DMS53 (cell line): ENCODE measurements at places on chromosomes 7 and 10.

DNA sequence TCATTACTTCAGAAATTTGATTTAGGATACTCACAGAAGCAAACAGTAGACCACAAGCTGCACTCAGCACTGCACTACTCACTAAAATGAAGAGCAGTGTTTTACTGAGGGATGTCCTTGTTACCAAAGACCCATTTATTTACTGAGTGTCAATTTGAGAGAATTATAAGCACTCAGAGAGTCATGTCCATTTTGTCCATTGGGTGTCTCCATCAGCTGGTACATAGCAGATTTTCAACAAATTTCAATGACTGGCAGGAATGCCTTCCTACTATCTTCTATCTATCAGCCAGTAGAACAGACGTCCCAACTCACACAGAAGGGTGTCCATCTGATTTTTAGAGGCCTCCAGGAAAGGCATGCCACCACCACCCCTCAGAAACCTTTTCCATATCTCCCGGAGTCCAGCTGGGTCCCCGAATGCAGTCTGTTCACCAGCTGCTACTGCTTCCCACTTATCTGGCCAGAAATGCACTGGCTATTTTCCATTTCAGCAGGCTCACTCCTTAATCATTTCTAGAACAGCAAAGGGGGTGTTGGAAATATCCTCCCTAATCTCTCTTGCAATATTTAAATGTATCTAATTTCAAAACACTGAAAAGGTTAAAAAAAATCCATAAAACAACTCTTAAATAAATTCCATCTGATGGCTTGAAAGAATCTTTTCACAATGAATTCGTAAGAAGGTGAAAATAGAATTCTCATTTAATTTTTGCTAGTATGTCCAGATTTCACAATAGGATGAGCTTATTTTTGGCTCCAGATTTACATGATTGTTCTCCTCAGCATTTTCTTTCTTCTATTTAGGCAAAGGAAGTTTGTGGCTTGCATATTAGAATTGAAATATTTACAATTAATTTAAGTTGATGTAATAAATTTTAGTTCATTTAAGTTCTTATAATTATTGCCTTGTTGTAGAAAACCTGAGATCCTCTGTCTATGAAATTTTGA lies 1164.0 kb upstream of the CELF2 start:
- DNase-seq, result peak; percentile 46

GRCh38 chr7:99309111-99309510 lies 16.6 kb upstream of the ARPC1A start:
- DNase-seq, result no peak

DNA sequence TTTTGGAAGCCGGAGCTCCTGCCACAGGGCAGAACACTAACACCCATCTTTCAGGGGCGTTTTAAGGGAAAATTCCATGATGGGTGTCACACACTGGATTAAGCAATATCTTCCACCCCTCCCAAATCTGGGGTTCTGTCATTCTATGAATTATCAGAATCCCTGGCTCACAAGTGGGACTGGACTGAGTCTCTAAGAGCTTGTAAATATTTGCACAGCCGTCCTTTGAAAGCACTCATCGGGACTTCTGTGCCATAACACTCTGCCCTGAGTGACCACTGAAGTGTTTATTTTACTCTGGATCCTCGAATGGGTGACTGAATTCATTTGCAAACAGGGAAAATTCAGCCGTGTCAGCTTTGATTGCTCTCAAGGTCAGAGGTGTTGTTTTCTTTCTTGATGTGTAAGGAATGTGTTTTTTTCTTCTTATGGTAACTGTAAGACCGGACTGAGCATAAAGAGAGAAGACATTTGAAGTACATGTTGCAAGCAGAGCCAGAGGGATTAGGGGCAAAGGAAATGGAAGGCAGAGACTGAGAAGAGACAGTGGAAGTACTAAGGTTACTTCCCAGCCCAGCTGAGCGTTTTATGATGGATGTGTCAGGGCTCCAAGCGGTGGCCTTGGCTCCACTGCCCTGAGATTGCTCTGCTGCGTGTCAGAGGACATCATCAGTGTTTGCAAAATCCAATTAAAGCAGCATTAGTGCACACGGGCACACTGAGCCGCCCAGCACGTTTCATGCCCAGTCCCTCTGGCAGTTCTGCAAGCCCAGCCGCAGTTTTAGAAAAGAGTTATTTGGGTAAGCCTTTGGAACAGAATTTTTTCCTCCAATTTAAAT lies 17.7 kb upstream of the GTPBP4 start:
- peak; percentile 99 for DNase-seq

DNA sequence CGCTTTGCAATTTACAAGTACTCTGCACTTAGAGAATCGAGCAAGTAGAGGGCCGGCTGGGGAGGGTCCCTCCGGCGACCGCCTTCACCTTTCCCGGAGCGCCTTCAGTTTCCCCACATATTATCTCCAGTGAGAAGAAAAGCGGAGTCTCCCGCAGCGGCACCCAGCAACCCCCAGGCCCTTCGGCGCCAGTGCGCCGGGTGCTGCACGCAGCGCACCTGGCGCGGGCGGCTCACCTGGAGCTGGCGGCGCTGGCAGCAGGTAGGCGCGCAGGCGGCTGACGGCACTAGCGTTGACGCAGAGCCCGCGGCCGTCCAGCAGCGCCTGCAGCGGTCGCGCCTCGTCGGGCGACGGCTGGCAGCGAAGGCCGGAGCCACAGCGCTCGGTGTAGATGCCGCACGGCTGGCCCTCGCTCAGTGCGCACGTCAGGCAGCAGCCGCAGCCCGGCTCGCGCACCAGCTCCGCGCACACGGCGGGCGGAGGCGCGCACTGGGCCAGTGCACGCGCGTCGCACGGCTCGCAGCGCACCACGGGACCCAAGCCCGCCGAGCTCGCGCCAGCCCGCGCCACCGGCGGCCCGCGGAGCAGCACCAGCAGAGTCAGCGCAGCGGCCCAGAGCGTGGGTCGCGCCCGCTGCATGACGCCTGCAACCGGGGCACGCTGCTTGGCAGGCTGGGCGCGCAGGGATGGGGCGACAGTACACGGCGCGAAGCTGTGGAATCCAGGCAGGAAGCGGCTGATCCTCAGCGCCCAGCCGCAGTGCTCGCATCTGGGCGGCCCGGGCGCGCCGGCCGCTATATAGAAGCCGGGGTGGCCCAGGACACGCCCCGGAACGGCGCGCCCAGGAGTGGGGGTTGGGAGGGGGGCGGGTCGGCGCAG lies at the start of gene IGFBP3:
TSS of gene IGFBP3 (minus strand) at position 771 of the 879 bp plus-strand sequence. CDS start at position 639, 132 bp downstream.
- DNase-seq, result peak; percentile 93

GRCh38 chr7:95342642-95343307 lies 18.4 kb upstream of the PON1 start:
- peak; percentile 30 for DNase-seq

DNA sequence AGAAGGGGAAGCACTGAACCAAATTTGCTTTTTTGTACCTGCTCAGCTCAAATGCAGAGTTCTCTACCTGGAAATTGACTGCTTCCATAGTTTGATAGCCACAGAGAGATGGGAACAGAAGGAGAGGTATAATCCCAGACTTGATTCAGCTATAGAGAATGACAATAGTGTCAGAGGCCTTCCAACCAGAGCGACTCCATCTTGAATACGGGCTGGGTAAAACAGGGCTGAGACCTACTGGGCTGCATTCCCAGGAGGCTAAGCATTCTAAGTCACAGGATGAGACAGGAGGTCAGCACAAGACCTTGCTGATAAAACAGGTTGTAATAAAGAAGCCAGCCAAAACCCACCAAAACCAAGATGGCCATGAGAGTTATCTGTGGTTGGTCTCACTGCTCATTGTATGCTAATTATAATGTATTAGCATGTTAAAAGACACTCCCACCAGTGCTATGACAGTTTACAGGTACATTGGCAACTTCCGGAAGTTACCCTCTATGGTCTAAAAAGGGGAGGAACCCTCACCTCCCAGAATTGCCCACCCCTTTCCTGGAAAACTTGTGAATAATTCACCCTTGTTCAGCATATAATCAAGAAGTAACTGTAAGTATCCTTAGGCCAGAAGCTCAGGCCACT lies 42.7 kb upstream of the ATRNL1 start:
- no peak for DNase-seq

- DNase-seq, result peak; percentile 95
Observed at GRCh38 chr7:123154231-123154860, 45.4 kb downstream of the SLC13A1 start.

DNA sequence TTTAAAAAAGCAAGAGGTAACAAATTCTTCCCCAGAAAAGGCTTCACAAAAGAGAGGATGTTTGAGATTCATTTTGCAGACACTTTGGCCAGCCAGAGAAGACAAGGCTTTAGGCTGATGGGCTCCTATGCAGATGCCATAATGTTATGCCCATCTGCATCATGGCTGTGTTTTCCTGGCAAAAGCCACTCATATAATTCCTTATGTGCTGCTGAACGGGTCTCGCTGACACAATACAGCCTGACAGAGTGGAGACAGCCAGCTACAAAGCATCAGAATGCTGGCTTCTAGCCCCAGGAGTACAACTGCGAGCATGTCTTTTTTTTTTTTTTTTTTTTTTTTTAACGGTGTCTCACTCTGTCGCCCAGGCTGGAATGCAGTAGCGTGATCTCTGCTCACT lies 1157.4 kb upstream of the AUTS2 start:
- peak; percentile 14 for DNase-seq

DNA sequence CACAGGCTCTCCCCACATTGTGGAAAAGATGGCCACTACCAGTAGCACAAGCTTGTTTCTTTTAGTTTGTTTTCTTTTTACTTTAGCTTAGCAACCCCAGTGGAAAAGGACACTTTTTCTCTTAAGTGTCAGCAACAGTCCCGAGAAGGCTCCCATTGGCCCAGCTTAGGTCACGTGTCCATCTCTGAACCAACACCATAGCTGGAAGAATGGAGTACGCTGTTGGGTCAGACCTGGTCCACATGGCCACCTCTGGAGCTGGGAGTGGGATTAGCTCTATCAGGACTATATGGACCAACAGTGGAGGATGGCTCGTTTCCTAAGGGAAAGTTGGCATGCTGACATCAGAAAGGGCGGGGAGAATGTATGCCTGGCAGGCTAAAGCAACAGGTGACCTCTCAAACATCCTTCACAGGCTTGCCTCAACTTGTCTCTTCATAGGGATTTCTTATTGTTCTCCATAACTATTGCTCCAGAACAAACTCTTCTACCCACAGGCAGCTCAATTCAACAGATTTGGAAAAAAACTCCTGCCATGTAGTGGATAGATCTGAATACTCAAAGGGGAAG lies 27.6 kb upstream of the NEUROG3 start:
- DNase-seq, result no peak

GRCh38 chr7:30470163-30470770 lies 8.3 kb downstream of the NOD1 start:
- DNase-seq, result peak; percentile 95

DNA sequence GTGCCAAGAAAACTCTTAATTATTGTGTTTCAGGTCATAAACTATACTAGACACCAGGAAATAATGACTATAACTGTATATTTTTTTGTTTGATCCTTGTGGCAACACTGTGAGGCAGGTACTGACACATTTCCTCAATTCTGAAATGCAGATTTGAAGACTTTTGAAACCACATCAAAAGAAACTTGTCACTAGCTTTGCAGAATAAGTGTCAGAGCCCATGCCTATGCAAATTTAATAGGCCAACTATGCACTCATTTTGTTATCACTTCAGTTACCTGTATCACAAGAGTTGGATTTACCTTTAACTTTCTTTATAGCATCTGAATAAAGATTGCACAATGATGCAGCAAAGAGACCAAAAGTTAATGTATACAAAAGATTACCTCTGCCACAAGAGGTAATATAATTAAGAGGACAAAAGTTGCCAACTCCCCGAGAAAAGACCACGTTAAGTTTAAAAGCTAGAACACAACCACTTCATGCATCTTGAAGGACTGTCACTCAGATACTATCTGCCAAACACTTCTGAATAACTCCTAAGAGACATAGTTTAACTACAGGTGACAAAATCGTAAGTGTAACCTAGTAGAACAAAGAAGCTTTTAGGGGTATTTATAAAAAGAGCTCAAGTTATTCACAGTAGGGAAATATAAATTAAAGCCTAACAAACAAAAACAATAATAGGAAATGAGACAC lies 80.5 kb downstream of the ELAPOR2 start:
- DNase-seq, result no peak

DNA sequence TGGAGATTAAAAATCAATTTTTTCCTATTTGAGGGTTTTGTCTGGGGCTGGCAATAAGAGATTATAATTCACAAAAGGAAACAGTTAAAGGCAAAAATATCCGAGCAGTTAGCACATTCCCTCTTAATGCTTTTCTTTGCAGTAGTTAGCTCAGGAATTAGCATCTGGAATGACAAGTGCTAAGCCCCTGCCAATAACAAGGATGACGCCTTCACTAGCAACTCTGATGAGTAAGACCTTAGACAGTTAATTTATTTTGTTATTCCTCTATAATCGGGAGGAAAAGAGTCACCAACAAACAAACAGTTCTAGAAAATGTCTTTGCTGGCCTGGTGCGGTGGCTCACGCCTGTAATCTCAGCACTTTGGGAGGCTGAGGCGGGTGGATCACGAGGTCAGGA lies 151.3 kb downstream of the TRIL start:
- no peak for DNase-seq

DNA sequence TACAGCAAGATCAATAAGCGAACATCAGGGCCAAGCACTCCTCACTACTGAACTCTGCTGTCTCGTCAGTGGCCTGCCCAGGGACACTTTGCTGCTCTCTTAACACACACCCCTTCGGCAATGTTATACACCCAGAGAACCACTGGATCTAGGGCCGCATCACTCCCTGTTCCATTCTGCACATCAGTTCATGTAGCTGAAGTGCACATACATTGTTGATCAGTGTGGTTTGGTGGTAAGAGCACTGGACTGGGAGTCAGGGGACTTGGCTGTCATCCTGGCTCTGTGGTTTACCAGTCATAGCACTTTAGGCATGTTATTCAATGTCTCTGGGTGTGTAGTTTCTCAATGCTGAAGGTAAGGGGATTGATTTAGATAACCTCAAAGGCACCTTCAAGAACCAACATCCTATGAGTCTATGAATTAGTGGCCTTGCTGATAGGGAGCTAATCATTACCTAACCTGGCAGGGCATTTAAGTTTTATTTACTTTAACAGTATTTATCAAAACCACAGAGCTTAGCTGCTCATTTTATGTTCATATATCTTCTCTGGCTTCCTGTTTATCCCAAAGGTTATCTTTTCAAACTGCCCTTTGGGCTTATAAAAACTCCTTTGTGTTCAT lies 24.8 kb downstream of the DUSP5 start:
- DNase-seq, result peak; percentile 19

GRCh38 chr7:158745057-158745715 lies 40.6 kb upstream of the NCAPG2 start:
- no peak for DNase-seq

- DNase-seq, result no peak
Observed at GRCh38 chr10:83184641-83185040, 954.7 kb upstream of the GHITM start.

- DNase-seq, result no peak
Observed at GRCh38 chr10:22363305-22363704, 18.0 kb downstream of the SPAG6 start.

GRCh38 chr7:132106491-132106890 lies 469.8 kb downstream of the PLXNA4 start:
- DNase-seq, result no peak
